T-helper 17 cell (primary cell): ENCODE measurements at places on chromosomes 12 and 14.

DNA sequence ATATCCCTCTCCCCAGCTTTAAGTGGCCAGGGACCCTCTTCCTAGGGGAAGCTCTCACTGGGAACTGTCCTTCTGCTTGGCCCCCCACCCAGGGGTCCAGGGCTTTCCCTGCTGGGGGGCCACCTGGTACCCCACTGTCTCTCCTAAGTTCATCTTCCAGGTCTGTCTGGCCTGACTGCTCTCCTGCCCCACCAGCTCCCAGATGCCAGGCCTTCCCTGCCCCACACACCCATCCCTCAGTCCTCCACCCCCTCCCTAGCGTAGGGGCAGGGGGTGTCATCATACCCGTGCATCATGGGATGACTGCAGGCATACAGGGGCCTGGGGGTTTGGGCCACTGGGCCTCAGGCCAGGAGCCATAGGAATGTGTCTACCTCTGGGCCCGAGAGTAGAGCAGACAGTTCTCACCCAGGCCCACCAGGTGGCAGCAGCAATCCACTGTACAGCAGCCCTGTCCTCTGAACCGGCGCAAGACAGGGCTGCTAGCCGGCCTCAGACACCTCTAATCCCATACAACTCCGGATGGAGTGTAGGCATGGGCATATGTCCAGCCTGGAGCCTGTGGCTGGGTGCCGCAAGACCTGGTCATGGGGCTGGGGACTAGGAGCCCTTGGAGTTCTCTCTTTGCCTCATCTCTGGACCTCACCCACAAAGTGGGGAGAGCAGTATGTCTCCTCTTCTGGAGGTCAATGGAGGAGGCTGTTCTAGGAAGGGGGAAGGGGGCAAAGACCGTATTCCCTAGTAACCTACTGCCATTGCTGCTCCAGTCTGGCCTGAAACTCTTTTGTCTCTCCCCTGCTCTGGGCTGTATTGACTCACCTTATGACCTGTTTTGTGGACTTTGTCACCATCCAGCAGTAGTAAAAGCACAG is 10.0 kb upstream of the SMARCD1 start:
- peak; percentile 63 for DNase-seq

DNA sequence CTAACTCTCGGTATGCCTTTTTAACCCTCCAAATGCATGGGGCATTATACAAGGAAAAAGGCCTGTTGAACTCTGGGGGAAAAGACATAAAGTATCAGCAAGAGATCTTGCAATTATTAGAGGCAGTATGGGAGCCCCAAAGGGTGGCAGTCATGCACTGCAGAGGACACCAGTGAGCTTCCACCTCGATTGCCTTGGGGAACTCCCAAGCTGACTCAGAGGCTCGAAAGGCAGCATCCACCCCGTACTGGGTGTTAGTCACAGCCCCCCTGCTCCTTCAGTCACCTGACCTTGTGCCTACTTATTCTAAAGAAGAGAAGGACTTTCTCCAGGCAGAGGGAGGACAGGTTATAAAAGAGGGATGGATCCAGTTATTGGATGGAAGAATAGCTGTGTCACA is 781.4 kb upstream of the TMEM132C start:
- no peak for DNase-seq

- DNase-seq: no peak
These were observed 217.9 kb downstream of the KIF21A start for GRCh38 chr12:39224971-39225370.

DNA sequence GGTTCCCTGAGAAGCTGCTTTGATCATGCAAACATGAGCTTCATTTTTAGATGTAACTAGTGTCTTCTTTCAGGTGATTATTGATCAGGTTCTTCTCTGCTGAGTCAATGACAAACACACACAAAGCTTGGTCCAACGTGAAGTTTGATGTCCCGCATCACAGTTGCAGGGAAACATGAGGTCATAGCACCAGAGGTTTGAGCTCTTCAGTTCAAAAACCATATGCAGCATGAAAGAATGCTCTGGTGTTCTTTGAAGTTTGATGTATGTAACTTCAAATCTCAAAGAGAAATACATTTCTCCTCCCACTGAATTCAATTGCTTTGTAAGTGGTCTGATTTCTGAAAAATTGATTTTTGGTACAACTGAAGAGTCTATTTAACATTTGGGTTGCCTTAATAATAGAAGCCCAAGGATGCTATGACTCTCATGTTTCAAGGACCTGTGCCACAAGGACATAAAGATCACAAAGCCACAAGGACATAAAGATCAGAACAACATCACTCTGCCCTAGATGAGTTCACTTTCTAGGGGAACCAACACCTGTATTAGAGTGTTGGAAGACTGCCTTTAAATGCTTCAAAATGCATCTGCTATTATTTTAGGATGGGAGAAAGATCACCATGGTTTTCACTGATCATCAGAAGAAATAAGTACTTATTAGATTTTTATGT is 31.1 kb upstream of the AMIGO2 start:
- no peak for DNase-seq

GRCh38 chr14:50037240-50037639 is 79.1 kb downstream of the VCPKMT start:
- DNase-seq: no peak

DNA sequence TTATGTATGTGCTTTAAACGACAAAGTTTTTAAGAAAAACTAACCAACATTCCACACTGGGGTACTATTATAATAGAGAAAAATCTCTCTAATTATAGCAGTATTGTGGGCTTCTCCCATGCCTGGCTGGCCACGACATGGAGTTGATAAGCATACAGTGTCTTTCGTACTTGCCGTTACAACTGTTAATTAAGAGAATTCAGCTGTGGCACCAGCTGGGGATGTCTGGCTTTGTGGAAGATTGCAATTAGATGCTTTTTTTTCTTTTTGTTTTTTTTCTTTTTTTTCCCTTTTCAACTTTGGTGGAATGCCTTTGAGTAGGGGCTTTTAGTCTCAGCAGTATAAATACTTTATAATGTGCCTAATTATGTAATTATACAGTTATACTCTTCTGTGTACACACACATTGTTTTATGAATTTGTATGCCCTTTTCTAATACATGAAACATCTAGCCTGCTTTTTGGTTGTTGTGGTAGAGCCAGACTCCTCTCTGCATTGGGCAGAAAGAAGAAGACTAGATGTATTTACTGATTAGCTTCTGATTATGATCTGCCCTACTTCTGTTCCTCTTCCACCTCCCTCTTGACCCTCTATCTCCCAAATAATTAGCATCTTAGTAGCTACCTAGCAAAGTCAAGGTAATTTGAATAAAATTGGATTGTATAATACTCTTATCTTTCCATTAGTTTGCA is 76.4 kb downstream of the SUSD6 start:
- DNase-seq: no peak

DNA sequence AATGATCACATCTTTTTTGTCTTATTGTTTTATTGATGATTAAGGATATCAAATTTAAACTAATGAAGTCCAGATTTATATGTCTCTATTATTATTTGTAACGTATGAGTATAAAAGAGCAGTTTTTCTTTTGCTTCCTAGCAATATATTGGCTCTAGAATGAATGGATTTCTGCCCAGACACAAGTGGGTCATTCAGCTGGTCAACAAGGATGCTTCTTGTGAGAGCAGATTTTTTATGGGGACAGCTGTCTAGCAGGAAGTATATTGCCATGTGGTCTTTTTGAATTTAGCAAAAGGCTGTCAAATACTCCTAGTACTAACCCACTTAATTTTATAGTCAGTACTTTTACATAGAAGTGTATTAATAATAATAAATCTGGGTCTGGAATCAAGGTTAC is 1071.1 kb upstream of the FLRT2 start:
- no peak for DNase-seq

DNA sequence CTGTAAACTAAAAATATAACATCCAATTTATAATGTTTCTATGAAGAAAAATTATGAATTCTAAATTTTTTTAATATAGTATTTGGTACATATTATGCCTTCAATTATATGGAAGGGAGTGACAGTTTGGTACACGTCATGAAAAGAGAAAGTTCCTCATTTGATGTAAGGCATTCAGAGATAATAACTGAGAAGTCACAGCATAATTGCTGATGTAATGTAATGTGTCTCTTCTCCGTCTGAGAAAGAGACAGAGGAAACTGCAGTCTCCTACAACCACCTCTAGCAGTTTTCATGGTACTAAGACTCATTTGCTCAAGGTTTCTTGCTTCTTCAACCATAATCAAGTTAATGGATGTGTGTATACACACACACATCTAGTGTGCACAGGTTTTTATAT is 2.3 kb upstream of the CD69 start:
- DNase-seq: no peak

GRCh38 chr14:47843236-47843635 is 167.8 kb upstream of the MDGA2 start:
- no peak for DNase-seq

GRCh38 chr14:34502001-34502400 is 37.5 kb downstream of the EAPP start:
- DNase-seq: no peak

- no peak for DNase-seq
These were observed 32.6 kb upstream of the DHRS7 start for GRCh38 chr14:60197629-60198303.

GRCh38 chr12:81450920-81451739 is 308.0 kb downstream of the PPFIA2 start:
- DNase-seq: no peak

DNA sequence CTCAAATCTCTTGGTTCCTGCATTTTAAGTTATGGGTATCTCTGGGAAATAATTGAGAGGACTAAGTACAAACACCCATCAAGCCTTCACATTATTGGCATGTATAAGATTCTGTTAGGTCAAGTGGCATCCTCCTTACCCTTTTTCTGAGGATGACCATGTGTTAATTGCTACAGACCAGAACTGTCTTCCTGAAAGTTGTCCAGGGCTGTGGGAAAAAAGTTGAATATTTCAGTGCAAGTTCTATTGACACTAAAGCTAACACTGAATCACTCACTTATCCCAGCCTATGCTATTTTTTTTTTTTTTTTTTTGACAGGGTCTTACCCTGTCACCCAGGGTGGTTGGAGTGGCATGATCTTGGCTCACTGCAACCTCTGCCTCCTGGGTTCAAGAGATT is 130.1 kb upstream of the HIF1A start:
- DNase-seq: no peak

GRCh38 chr14:50230701-50231474 is 490 bp downstream of the SOS2 start:
- DNase-seq: no peak

DNA sequence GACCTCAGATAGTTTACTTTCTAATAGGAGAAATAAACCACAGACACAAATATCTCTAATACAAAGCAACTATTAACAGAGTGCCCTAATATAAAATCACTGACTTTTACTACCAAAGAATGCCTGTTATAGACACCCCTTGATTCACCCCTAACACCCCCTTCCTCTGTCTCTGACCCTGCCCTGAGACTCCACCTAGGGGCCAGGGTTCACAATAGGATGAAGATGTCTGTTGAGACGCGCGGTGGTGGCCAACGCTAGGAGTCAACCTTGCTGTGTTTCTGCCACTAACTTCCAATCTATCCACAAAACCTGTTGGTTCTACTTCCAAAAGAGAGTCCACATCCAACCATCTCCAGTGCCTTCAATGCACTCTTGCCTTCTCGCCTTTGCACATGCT is 10.9 kb upstream of the TC2N start:
- DNase-seq: no peak

GRCh38 chr14:26008290-26008689 is 589.5 kb downstream of the NOVA1 start:
- DNase-seq: no peak

DNA sequence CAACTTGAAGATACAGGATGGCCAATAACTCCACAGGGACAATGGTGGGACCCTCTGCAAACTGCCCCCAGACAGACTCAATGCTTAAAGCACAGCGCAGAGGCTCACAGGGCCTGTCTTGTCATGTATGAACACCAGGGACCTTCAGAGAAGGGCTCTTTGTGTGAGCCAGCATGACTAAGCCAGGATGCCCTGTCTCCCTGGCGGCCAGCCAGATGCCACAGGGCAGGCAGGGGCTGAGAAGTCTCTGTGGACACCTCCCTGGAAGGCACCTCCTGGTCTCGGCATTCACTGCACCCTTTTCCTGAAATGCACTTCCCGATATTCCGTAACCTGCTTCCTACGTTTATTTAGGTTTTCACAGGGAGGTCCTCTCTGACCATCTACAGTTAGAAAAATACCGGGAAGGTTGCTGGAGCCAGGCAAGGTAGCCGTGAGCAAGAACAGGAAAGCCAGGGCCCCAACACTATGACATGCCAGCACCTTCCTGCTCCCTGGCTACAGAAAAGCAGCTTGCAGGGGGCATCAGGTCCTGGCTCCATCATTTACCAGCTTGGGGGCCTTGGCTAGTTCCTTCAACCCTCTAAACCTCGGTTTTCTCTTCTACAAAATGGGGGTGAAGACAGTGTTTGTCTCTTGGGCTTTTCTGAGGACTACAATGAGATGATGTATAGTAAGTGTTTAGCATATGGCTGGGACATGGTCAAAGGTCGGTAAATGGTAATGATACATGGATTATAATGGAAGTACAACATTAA is 65.0 kb downstream of the PITPNM2 start:
- no peak for DNase-seq

GRCh38 chr12:52673217-52673616 is 7.0 kb downstream of the KRT1 start:
- no peak for DNase-seq

GRCh38 chr12:30694412-30695198 is 1.1 kb downstream of the IPO8 start:
- no peak for DNase-seq

- peak; percentile 74 for DNase-seq
These were observed at the start of gene SLC2A13 for GRCh38 chr12:40105515-40106201. Gene SLC2A13 (minus strand): TSS chr12:40106081. CDS start chr12:40105808, 273 bp downstream.

DNA sequence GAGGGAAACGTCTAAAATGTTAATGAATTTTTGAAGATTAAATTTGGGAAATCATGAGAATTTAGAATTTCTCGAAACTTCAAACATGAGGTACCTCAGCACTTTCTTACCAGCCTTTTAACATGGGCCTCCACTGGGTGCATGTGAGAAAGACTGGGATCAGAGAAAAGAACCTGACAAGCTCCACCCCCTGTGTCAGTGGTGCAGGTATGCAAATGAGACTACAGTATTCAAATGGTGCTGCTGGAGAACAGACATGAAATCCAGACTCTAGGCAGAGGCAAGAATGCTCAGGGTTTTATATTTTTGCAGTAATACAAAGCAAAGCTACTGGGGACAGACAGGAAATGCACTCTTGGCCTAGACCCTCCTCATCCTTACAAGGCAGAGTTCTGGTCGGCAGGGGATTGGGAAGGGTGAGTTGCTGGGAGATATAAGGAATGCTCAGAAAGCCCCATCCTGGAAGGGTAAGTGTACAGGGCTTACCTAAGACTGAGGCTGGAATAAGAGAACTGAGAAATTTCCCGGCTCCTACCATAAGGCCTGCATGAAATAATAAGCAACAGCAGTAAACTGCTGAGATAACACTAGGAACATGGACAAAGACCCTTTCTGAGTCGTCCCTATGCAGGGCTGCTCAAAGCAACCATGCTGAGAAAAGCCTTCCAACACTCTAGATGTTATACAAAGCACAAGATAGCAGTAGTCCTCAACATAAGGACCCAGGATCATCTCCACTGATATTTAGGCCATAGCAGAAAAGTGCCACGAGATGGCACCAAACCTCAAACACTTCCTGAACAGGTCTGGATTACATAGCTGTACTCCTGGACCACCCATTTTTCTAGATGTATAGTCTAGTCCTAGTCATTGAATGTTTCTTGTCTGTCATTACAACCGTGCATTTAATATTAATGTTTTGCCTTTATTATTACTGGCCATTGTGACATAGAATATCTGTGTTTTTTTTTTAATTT is 260.8 kb downstream of the RASSF9 start:
- DNase-seq: no peak

- DNase-seq: no peak
These were observed 995 bp downstream of the TNFRSF1A start for GRCh38 chr12:6340745-6341416.
